ENCODE measurements at places on chromosomes 11 and 22. TPM values are rescaled to one million over a fixed set of nuclear protein-coding genes. Genes with fewer than 3 reads are reported as not detected.

CLCF1 gene
- total RNA-seq: 0.72 TPM

SCGB1C1 gene
- not detected for total RNA-seq

DNA sequence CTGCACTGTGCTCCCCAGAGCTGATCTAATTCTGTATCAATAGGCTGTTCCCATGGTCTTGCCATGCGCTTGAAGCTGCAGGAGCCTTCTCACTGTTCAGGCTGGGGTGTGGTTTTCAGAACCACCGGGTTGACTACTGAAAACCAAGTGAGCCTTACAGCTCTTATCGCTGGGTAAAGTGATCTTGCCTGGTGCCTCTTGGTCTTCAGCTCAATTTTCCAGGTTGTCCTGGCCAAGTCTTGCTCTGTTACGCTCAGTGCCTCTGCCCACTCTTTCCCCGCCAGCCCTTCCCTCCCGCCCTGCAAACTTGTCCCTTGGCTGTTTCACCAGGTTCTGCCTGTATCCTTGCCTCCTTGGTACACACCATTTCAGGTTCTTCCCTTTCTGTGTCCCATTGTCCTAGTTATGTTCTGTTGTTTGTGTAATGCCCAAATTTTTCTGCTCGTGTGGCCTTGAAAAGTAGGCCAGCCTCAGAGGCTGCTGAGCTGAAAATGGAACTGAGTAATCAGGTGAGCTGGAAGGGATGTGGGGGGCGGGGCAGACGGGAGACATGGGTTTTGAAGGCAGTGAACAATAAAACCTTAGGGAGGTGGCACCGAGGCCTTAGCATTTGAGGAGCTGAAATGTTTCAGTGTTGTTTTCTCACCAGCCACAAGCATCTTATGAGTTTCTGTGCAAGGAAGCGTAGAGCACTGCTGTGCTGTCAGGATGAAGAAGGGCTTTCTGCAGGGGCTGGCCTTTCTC lies 11.2 kb downstream of the PEX26 start:
- H3K4me3 ChIP-seq: no peak overlapping the region
- H3K36me3 ChIP-seq: peaks cover 66% of the 10 kb centered on the region
- no peaks in the 10 kb centered on the region for H3K4me1 ChIP-seq
- H3K27ac ChIP-seq: no peak overlapping the region
- no peak for DNase-seq
- H3K27me3 ChIP-seq: no peaks in the 10 kb centered on the region

GRCh38 chr22:26767351-26768155 lies 110.2 kb downstream of the MIAT start:
- H3K4me1 ChIP-seq: peaks cover 7% of the 10 kb centered on the region
- DNase-seq: no peak
- H3K27ac ChIP-seq: no peak overlapping the region
- no peaks in the 10 kb centered on the region for H3K36me3 ChIP-seq
- no peak overlapping the region for H3K4me3 ChIP-seq

GRCh38 chr11:88345408-88345807 lies 7.9 kb upstream of the CTSC start:
- DNase-seq: no peak
- H3K36me3 ChIP-seq: no peaks in the 10 kb centered on the region
- no peak overlapping the region for H3K27ac ChIP-seq
- H3K4me3 ChIP-seq: no peak overlapping the region

DNA sequence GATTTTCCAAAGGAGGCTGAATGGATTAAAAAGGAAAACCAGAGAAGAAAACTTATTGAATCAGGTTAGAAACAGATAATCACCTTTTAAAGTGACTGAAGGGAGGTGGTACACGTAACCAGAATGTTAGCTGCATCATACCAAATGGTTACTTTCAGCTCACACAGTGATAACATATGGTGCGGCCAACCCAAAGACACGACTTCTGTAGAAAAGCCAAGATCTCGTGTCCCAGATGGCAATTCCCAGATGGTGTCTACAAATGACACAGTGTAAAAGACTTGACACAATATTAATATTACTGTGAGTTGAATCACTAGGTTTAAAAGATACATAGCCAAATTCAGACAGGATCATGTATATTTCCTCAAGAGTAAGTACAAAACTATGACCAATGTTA lies 5.2 kb downstream of the PPP2R1B start:
- no peaks in the 10 kb centered on the region for H3K4me1 ChIP-seq
- H3K27me3 ChIP-seq: no peaks in the 10 kb centered on the region
- no peak overlapping the region for H3K4me3 ChIP-seq
- no peak for DNase-seq

- H3K36me3 ChIP-seq: no peaks in the 10 kb centered on the region
- no peaks in the 10 kb centered on the region for H3K27me3 ChIP-seq
- no peak for DNase-seq
- H3K4me3 ChIP-seq: no peak overlapping the region
- no peak overlapping the region for H3K27ac ChIP-seq
Measured at GRCh38 chr11:119038884-119039283, 8.2 kb upstream of the SLC37A4 start.

GRCh38 chr11:13108416-13108815 lies 99.3 kb downstream of the RASSF10 start:
- no peaks in the 10 kb centered on the region for H3K27me3 ChIP-seq
- no peak overlapping the region for H3K27ac ChIP-seq
- no peak for DNase-seq

GRCh38 chr11:61489833-61490721 lies 18.5 kb upstream of the LRRC10B start:
- H3K27me3 ChIP-seq: no peaks in the 10 kb centered on the region
- H3K36me3 ChIP-seq: peaks cover 37% of the 10 kb centered on the region
- H3K4me1 ChIP-seq: peaks cover 48% of the 10 kb centered on the region

DNA sequence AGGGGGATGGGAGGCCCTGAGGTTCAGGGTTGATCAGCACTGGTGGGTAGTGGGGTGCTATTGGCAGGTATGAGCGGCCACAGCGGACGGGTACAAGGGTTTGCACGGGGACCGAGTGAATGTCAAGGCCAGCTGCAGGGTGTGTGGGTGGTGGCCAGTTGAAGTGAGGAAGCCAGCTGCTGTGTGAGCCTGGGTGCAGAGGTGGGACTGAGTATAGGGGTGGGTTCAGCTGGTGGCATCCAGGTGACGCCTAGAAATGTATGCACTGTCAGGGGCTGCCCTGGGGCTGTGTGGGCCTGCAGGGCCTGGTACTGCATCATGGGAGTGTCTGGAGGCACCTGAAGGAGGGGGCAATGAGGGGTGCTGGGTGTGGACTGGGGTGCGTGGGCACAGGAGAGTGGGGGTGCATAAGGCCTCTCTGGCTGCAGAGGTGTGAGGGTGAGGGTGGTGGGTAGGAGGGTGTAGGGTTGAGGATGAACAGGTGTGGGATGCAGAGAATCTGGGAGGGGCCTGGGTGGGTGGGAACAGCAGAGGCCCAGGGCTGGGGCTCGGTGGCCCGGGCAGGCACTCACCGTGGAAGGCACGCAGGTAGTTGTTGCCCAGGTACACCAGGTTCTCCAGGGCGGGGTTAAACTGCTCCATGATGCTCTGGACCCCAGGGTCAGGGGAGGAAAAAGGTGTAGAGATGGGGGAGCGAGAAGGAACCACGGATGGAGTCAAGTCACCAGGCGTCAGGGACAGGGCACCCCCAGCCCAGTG lies 1.7 kb downstream of the BAIAP2L2 start:
- no peak overlapping the region for H3K4me3 ChIP-seq
- H3K4me1 ChIP-seq: peaks cover 22% of the 10 kb centered on the region
- no peaks in the 10 kb centered on the region for H3K27me3 ChIP-seq

Measured in spinal cord (tissue), 10 donors.